ENCODE measurements at places on chromosomes 7 and 10. TPM values are rescaled to one million over a fixed set of nuclear protein-coding genes. Genes with fewer than 3 reads are reported as not detected.

The SORCS1 gene
- total RNA-seq, result not detected

The OPN4 gene
- not detected for total RNA-seq

The PRLHR gene
- not detected for total RNA-seq

The HEPACAM2 gene
- not detected for total RNA-seq

The SERPINE1 gene
- 794 TPM for total RNA-seq

The LLCFC1 gene
- total RNA-seq, result not detected

The SLC25A28 gene
- total RNA-seq, result 31.9 TPM

The ZNF425 gene
- 4.0 TPM for total RNA-seq

The PCLO gene
- 1.3 TPM for total RNA-seq

GRCh38 chr7:38310591-38311101, 37.2 kb upstream of the TARP start:
- H3K27ac ChIP-seq, result no peak overlapping the region
- H3K27me3 ChIP-seq, result no peaks in the 10 kb centered on the region
- no peaks in the 10 kb centered on the region for H3K36me3 ChIP-seq

- no peaks in the 10 kb centered on the region for H3K36me3 ChIP-seq
- no peaks in the 10 kb centered on the region for H3K27me3 ChIP-seq
- H3K27ac ChIP-seq, result no peak overlapping the region
- no peak overlapping the region for H3K4me3 ChIP-seq
- DNase-seq, result no peak
These were observed 475.3 kb upstream of the NRP1 start for GRCh38 chr10:33809732-33810131.

GRCh38 chr10:44647877-44648542, 263.1 kb upstream of the CXCL12 start:
- H3K36me3 ChIP-seq, result no peaks in the 10 kb centered on the region
- H3K4me3 ChIP-seq, result no peak overlapping the region
- H3K4me1 ChIP-seq, result peaks cover 9% of the 10 kb centered on the region
- H3K27me3 ChIP-seq, result no peaks in the 10 kb centered on the region
- no peak for DNase-seq
- no peak overlapping the region for H3K27ac ChIP-seq

DNA sequence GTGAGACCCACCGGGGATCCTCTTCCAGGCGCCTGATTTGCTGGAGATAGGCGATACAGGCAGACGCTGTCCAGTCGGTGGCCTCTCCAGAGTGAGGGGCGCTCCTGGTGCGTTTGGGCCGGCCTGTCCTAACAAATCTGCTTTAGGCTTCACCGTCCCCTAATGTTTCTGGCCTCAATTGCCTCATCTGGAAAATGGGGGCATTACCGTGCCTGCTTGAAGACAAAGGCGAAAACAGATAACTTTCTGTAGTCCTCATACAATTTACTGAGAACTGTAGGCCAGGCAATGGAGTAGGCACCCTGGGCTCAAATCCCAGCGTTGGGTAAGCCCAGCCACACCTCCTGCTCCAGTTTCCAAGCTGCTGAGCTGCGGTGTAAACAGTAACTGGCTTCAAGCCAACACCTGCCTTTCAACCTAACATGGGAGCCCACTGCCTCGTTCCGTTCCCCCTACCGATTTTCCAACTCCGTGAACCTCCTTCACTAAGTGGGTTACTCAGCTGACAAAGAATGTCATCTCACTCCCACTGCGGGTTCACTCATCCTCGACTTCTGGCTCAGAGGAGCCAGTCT, 589 bp upstream of the ZFAND4 start:
- H3K36me3 ChIP-seq, result no peaks in the 10 kb centered on the region
- no peak for DNase-seq
- H3K27ac ChIP-seq, result peak overlapping the region; percentile 25
- no peaks in the 10 kb centered on the region for H3K27me3 ChIP-seq
- H3K4me1 ChIP-seq, result peaks cover 16% of the 10 kb centered on the region
- peak overlapping the region; percentile 64 for H3K4me3 ChIP-seq

DNA sequence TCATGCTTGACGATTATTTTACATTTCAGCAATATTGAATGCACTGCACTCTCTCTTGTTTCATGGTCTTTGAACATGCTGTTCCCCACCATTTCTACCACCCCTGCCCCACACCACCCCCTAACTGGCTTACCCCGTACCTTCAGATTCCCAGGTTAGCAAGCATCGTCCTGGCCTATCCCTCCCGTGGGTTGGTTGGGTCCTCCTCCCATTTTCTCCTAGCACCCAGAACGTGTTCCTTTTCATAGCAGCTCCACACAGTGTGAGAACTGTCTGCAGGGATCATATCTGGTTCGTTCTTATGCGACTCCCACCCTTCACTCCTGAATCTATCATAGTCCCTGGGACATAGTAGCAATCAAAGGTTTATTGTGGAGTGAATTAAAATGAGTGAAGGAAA, 48.6 kb downstream of the C10orf90 start:
- H3K4me3 ChIP-seq, result no peak overlapping the region
- no peak for DNase-seq

DNA sequence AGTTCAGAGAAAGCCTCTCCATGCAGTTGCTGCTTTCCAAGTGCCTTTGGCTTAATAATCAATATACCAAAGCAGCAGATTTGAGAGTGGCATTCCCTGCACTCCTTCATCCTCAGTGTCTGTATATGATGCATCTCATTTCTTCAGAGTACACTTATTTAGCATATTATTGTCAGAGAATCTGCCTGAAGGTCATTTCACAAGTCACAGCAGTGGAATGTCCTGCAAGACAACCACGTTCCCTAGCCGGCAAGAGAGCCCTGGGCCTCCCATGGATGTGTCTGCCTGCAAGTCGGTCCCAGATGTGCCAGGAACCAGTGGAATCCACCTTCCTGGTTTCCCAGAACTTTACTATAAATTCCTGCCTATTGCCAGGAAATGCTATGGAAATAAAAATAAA, 289.4 kb upstream of the IGFBP3 start:
- H3K36me3 ChIP-seq, result no peaks in the 10 kb centered on the region
- no peaks in the 10 kb centered on the region for H3K27me3 ChIP-seq
- no peak overlapping the region for H3K27ac ChIP-seq
- no peak overlapping the region for H3K4me3 ChIP-seq

- no peak for DNase-seq
- no peak overlapping the region for H3K4me3 ChIP-seq
- peaks cover under 1% of the 10 kb centered on the region for H3K4me1 ChIP-seq
- peaks cover 36% of the 10 kb centered on the region for H3K36me3 ChIP-seq
- H3K27ac ChIP-seq, result no peak overlapping the region
These were observed 22.2 kb downstream of the MMS19 start for GRCh38 chr10:97475936-97476594.

- no peak for DNase-seq
- no peak overlapping the region for H3K27ac ChIP-seq
- no peaks in the 10 kb centered on the region for H3K27me3 ChIP-seq
- H3K4me1 ChIP-seq, result peaks cover 7% of the 10 kb centered on the region
These were observed 50.4 kb downstream of the CPED1 start for GRCh38 chr7:121038717-121039509.

GRCh38 chr7:158362912-158363905, 224.4 kb downstream of the PTPRN2 start:
- no peaks in the 10 kb centered on the region for H3K4me1 ChIP-seq
- no peak overlapping the region for H3K27ac ChIP-seq
- peak; percentile 86 for DNase-seq
- H3K36me3 ChIP-seq, result no peaks in the 10 kb centered on the region
- H3K27me3 ChIP-seq, result no peaks in the 10 kb centered on the region
- H3K4me3 ChIP-seq, result no peak overlapping the region

- no peak for DNase-seq
- H3K4me1 ChIP-seq, result no peaks in the 10 kb centered on the region
- H3K4me3 ChIP-seq, result no peak overlapping the region
- H3K27me3 ChIP-seq, result peaks cover 7% of the 10 kb centered on the region
These were observed 129.7 kb downstream of the ADRA2A start for GRCh38 chr10:111206521-111206920.

GRCh38 chr10:77861366-77861765, 65.2 kb downstream of the DLG5 start:
- peaks cover 3% of the 10 kb centered on the region for H3K4me1 ChIP-seq
- no peak for DNase-seq
- no peak overlapping the region for H3K27ac ChIP-seq
- no peaks in the 10 kb centered on the region for H3K27me3 ChIP-seq
- H3K4me3 ChIP-seq, result no peak overlapping the region
- H3K36me3 ChIP-seq, result peaks cover 4% of the 10 kb centered on the region

GRCh38 chr7:111954474-111955381, 251.5 kb downstream of the DOCK4 start:
- DNase-seq, result no peak
- peaks cover 80% of the 10 kb centered on the region for H3K4me1 ChIP-seq
- H3K36me3 ChIP-seq, result peaks cover 3% of the 10 kb centered on the region
- H3K4me3 ChIP-seq, result no peak overlapping the region
- H3K27me3 ChIP-seq, result no peaks in the 10 kb centered on the region

GRCh38 chr10:97880109-97880508, 30.5 kb downstream of the GOLGA7B start:
- H3K4me1 ChIP-seq, result peaks cover 34% of the 10 kb centered on the region
- H3K27me3 ChIP-seq, result peaks cover 2% of the 10 kb centered on the region
- no peaks in the 10 kb centered on the region for H3K36me3 ChIP-seq
- no peak overlapping the region for H3K4me3 ChIP-seq

- H3K27ac ChIP-seq, result no peak overlapping the region
- no peaks in the 10 kb centered on the region for H3K27me3 ChIP-seq
- no peak for DNase-seq
- no peaks in the 10 kb centered on the region for H3K36me3 ChIP-seq
These were observed 79.2 kb downstream of the CAMK1D start for GRCh38 chr10:12428447-12429135.

DNA sequence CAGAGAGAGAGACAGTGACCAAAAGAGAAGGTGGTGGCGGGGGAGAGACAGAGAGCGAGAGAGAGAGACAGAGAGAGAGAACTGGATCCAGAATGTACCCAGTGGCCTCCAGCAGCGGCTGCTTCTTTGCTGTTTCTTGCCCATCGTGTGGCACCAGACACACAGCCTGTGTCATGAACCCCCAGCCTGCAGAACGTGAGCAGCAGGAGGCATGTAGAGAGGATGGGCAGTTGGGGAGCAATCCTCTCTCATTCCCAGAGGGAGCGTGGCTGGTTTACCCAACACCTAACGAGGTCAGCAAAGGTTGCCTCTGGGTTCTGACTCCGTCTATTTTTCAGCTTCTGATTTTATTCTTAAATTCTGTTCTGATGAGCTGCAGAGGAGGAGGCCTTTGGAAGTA, 168.1 kb downstream of the ADARB2 start:
- H3K27me3 ChIP-seq, result peaks cover 31% of the 10 kb centered on the region
- H3K36me3 ChIP-seq, result no peaks in the 10 kb centered on the region
- H3K27ac ChIP-seq, result no peak overlapping the region
- DNase-seq, result peak; percentile 43
- no peaks in the 10 kb centered on the region for H3K4me1 ChIP-seq
